ENCODE measurements at places on chromosomes 3 and 15. TPM values are rescaled to one million over a fixed set of nuclear protein-coding genes. Genes with fewer than 3 reads are reported as not detected.

PARL gene
- total RNA-seq, result 48.2 TPM

DNA sequence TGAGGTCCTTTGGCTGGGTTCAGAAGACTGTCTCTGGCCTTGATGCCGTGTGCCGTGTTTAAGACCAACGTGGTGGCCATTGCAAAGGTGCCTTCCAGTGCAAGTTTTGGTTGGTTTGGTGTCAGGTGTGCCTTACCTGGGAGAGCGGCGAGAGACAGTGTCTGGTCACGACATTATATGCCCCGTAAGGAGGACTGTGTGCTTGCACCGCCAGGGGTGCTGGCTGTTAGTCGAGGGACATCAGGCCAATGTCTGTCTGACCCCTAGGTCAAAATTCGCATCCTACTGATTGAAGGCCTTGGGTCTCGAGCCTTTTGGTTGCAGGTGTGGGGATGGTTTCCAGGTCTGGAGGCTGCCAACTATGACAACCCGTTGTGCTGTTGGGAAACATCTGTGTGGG is 111.9 kb downstream of the SNRPN start:
- no peaks in the 10 kb centered on the region for H3K27me3 ChIP-seq
- H3K4me1 ChIP-seq, result no peaks in the 10 kb centered on the region
- DNase-seq, result no peak
- H3K4me3 ChIP-seq, result no peak overlapping the region

- H3K36me3 ChIP-seq, result no peaks in the 10 kb centered on the region
- H3K4me3 ChIP-seq, result no peak overlapping the region
- no peaks in the 10 kb centered on the region for H3K4me1 ChIP-seq
- no peak overlapping the region for H3K27ac ChIP-seq
These were observed 66.0 kb downstream of the ATP13A4 start for GRCh38 chr3:193488741-193489140.

CMTM8 gene
- total RNA-seq, result 4.0 TPM

- no peaks in the 10 kb centered on the region for H3K36me3 ChIP-seq
- H3K4me1 ChIP-seq, result peaks cover 21% of the 10 kb centered on the region
- H3K27me3 ChIP-seq, result no peaks in the 10 kb centered on the region
- H3K27ac ChIP-seq, result peak overlapping the region; percentile 50
- H3K4me3 ChIP-seq, result no peak overlapping the region
- DNase-seq, result peak; percentile 67
These were observed 7.2 kb downstream of the LIPC start for GRCh38 chr15:58438956-58439355.

ASB14 gene
- not detected for total RNA-seq

- H3K27me3 ChIP-seq, result peaks cover 5% of the 10 kb centered on the region
- peaks cover 68% of the 10 kb centered on the region for H3K4me1 ChIP-seq
- no peak overlapping the region for H3K27ac ChIP-seq
- DNase-seq, result peak; percentile 41
- H3K36me3 ChIP-seq, result peaks cover 15% of the 10 kb centered on the region
- no peak overlapping the region for H3K4me3 ChIP-seq
These were observed 11.9 kb upstream of the SRP14 start for GRCh38 chr15:40050788-40051470.

DNA sequence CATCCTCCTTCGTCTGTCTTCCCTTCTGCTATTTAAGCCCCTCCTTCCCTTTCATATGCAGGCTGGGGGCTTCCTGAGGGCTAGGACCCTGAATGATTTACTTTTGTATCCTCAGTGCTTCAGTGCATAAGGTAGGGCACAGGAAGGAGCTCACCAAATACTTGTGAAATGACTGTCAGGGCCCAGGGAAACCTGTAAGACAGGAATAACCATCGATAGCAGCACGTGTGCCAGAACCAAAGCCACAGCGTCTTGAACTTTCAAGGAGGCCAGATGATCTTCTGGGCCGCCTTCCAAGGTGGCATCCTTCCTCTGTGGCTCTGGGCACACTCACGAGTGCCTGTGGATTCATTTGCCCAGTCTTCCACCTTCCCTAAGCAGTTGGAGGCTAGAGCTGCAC is 3.9 kb downstream of the TMED3 start:
- H3K27ac ChIP-seq, result no peak overlapping the region
- no peak for DNase-seq
- peaks cover 8% of the 10 kb centered on the region for H3K27me3 ChIP-seq
- peaks cover 41% of the 10 kb centered on the region for H3K4me1 ChIP-seq
- H3K4me3 ChIP-seq, result no peak overlapping the region
- H3K36me3 ChIP-seq, result peaks cover 56% of the 10 kb centered on the region

GP9 gene
- not detected for total RNA-seq

DNA sequence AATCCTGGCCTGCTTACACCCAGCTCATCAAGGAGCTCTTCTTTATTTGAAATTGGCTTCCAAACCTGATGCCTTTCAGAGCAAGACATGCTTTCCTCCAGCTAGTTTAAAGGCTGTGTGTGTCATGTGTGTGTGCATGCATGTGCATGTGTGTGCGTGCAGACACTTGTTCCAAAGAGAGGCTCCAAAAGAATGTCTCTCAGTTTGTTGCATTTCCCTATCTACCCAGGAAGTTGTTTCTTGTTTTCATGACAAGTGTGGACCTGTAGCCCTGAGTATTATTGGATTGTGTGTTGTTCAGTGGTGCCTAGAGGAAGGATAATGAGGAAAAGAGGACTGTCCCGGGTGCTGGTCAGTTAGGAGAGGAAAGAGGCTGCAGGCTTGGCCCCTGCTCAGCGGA is 240.0 kb downstream of the THSD4 start:
- H3K36me3 ChIP-seq, result no peaks in the 10 kb centered on the region
- H3K27me3 ChIP-seq, result peaks cover 4% of the 10 kb centered on the region
- H3K4me3 ChIP-seq, result no peak overlapping the region
- H3K27ac ChIP-seq, result no peak overlapping the region

GRCh38 chr3:159838938-159839337 is 149.7 kb upstream of the IL12A start:
- no peaks in the 10 kb centered on the region for H3K36me3 ChIP-seq
- H3K27me3 ChIP-seq, result peaks cover 41% of the 10 kb centered on the region
- H3K27ac ChIP-seq, result no peak overlapping the region
- no peak for DNase-seq
- no peak overlapping the region for H3K4me3 ChIP-seq
- H3K4me1 ChIP-seq, result peaks cover 2% of the 10 kb centered on the region

DNA sequence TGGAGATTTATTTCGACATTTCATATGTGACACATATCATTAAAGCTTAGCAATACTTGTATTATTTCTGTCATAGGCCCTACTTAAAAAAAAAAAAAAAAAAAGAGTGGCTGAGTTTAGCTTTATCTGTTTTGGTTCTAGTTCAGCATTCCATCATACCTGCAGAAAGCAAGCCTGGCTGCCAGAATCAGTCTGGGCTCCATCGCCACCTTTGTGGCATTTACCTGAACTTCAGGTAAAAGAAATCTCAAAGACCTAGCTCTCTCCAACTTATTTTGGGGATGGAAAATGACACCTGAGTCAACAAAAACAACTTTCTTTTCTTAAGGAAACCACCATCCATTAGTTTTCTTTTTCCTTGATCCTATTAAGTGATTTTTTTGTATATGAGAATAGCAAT is 82.1 kb downstream of the NEK10 start:
- no peaks in the 10 kb centered on the region for H3K36me3 ChIP-seq
- H3K27me3 ChIP-seq, result no peaks in the 10 kb centered on the region
- DNase-seq, result no peak
- no peaks in the 10 kb centered on the region for H3K4me1 ChIP-seq

- no peaks in the 10 kb centered on the region for H3K27me3 ChIP-seq
- H3K4me3 ChIP-seq, result no peak overlapping the region
- H3K36me3 ChIP-seq, result peaks cover 14% of the 10 kb centered on the region
- no peak for DNase-seq
- no peak overlapping the region for H3K27ac ChIP-seq
These were observed 6.8 kb downstream of the SLC26A6 start for GRCh38 chr3:48628277-48629017.
